ENCODE measurements at places on chromosomes 7 and 10.
A peak's percentile ranks its signal among the peaks of the same experiment; 100 is the strongest.

DNA sequence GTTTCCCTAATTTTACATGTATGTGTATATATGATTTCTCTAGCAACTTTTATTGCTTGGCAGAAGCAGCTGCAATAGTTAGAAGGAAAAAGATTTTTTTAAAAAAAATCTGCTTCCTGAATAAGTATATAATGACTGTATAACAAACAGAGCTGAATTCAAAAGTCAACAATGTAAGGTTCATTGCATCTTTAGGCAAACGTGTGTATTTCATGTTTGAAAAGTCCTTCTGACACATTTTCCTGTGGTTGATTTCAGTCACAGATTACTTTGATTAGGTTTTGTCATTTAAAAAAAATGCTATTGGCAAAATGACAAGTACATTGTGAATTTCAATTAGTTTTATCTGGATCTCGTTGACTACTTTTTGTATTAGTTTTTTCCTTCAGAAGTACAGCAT lies 231.0 kb downstream of the CSTF2T start:
- DNase-seq: no peak

DNA sequence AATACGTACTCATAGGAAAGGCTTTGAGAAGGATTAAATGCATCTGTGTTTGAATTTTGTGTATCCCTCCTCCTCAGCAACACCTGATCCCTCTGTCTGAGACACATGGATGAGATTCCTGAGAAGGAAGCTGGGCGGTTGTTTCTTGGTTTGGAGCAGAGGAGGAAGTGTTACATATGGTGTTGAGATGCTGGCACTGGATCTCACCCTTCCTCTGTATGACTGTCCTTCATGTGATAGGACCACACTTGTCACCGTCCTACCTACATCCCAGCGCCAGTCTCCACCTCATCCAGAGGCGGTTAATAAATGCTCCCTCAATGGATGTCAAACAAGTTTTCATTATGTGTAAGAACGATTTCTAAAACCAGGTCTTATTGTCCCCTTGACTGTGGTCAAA lies 49.4 kb upstream of the KLF6 start:
- DNase-seq: no peak

- DNase-seq: no peak
These were observed 839 bp downstream of the IKZF5 start for GRCh38 chr10:123007558-123008354.

- no peak for DNase-seq
These were observed 32.6 kb downstream of the TBATA start for GRCh38 chr10:70752571-70752970.

GRCh38 chr10:69374242-69374641 lies 42.5 kb downstream of the TACR2 start:
- no peak for DNase-seq

- DNase-seq: no peak
These were observed 830 bp downstream of the MET start for GRCh38 chr7:116672596-116673456.

DNA sequence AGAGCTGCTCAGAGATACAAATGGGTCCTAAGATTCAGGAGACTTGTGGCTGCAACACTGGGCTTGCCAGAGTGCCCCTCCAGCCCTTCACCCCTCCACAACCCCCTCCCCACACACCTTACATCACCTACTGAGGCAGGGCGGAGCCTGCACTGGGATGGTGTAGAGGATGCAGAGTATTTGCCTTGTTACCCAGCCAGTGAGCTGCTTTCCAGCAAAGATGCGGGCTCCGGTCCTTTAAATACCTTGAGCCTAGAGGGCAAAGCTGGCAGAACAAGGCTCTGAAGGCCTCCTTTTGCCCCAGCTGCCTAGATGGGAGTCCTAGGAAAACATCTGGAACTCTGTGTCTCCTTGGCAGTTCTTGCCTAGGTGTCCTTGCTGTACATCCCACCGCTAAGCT lies 34.6 kb downstream of the KAZALD1 start:
- no peak for DNase-seq

GRCh38 chr10:132223156-132223590 lies 36.4 kb downstream of the DPYSL4 start:
- peak; percentile 82 for DNase-seq

DNA sequence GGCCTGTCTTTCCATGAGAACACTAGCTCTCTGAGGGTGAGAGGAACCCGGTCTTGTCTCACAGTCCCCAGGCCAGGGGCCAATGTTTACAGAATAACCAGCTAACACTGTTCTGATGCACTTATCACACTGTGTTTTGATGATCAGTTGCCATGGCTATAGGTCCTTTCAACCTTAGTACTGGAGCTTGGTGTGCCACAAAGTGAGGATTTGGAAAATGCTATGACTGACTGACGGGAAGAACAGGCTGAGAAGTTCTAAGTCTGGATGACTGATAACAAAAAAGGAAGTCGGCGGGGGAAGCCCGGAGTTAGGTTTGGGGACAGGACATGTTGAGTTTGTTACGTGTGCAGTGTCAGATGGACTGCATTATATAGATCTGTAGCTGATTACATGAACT lies 141.8 kb downstream of the CTTNBP2 start:
- no peak for DNase-seq

GRCh38 chr7:7704867-7705266 lies 13.5 kb downstream of the RPA3 start:
- no peak for DNase-seq

GRCh38 chr7:27921081-27921836 lies 181.3 kb downstream of the TAX1BP1 start:
- DNase-seq: no peak

GRCh38 chr10:95500097-95500496 lies 61.1 kb downstream of the SORBS1 start:
- no peak for DNase-seq

DNA sequence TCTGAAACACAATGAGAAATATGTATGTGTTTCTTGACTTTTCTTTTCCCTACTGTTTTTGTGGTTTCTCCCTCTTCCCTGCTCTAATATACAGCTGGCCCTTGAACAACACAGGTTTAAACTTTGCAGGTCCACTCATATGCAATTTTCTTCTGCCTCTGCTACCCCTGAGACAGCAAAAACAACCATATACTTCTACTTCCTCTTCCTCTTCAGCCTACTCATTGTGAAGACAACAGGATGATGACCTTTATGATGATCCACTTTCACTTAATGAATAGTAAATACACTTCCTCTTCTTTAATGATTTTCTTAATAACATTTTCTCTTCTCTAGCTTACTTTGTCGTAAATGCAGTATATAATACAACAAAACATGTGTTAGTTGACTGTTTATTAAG lies 35.0 kb upstream of the DGKB start:
- no peak for DNase-seq

- DNase-seq: no peak
These were observed at the start of gene ACSL5 for GRCh38 chr10:112373912-112374338. TSS of gene ACSL5 (plus strand) at chr10:112374116. CDS start at chr10:112394947, 20,831 bp downstream.

- DNase-seq: no peak
These were observed 34.0 kb downstream of the PNLIPRP3 start for GRCh38 chr10:116461680-116462079.

GRCh38 chr10:91206837-91207474 lies 13.5 kb upstream of the PCGF5 start:
- no peak for DNase-seq

DNA sequence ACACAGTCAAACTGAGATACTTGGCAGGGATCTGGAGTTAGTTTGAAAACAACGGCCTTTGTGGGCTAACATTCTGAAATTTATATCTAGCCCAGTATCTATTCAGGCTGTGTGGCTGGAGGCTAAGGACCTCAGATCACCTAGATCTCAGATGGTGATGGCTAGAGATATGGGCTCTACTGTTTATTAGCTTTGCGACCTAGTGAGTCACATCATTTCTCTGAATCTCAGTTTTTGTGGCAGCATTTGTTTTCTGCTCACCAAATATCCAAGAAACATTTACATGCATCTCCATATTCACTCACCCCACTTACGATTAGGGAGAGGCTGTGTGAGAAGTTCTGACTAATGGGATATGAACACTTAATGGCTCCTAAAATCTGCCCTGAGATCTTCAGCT lies 503.9 kb downstream of the KIF20B start:
- DNase-seq: no peak

GRCh38 chr10:48684463-48684791 lies 246 bp upstream of the WDFY4 start:
- DNase-seq: no peak

DNA sequence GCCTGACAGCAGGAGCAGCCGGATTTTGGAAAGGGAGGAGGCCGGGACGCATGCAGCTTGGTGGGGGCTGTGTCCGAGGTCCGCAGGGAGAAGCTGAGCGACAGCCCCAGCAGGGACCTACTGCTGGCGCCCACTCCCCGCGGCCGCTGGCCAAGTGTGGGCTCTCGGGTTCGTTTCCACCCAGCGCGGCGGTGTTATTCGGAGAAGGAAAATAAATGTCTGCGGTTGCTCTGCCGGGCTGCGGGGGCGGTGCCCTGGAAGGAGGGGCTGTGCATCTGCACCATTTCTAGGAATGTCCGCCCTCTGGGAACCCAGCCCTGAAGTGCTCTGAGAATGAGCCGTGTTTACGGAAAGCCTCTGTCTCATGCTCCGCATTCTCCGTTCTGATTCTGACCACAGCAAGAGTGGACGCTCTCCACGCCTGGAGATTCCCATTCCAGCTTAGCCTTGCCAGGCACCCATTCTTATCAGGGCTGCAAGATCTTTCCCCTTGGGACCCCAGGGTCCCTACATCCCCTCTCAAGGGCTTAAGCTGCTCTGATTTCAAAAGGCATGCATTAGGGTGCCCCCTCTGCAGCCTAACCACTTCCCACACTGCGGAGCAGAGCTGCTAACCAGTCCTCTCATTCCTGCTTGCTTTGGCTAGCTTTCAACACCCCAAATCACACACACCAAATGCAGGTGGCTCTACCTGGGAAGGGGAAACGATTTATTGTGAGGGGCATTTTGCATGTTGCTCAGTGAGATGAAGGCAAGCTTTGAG lies 256.6 kb upstream of the GLI3 start:
- DNase-seq: peak; percentile 92
